ENCODE measurements at places on chromosomes 7 and 10. TPM values are rescaled to one million over a fixed set of nuclear protein-coding genes. Genes with fewer than 3 reads are reported as not detected.

The HK1 gene
- 58.8 TPM for total RNA-seq

- peaks cover 74% of the 10 kb centered on the region for H3K36me3 ChIP-seq
- DNase-seq: no peak
- peak overlapping the region; percentile 70 for H3K27ac ChIP-seq
- H3K4me1 ChIP-seq: peaks cover 46% of the 10 kb centered on the region
- H3K4me3 ChIP-seq: no peak overlapping the region
- H3K27me3 ChIP-seq: no peaks in the 10 kb centered on the region
Measured at GRCh38 chr7:4742852-4743251, 32.6 kb upstream of the AP5Z1 start.

The SAMD9 gene
- 74.8 TPM for total RNA-seq

DNA sequence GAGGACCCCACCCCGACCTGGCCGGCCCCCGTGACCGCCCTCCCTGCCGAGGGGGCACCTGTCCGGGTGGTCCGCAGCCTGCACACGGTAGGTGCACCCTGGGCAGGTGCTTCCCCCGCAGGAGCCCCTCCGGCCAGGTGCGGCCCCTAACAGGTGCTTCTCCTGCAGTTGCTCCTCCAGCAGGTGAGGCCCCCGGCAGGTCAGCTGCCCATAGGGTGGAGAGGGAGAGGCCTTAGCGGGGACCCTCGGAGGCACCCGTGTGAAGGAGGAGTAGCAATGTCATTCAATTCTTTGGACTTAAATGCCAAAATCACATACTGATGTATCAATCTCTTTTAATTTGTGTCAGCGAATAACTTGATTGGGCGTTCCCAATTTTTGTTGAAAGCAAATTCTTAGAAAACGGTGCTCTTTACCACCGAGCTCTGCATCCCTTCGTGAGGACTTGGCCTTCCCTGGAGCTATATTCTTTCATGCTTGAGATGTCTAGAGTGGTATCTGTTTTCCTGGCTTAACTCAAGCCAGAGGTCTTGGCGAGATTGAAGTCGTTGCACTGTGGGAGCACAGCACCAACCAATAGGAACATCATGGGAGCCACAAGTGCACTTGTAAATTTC, 738 bp upstream of the NCAPG2 start:
- no peaks in the 10 kb centered on the region for H3K27me3 ChIP-seq
- DNase-seq: no peak
- H3K4me1 ChIP-seq: peaks cover 43% of the 10 kb centered on the region

The CCL24 gene
- total RNA-seq: 0.68 TPM

- H3K4me1 ChIP-seq: peaks cover 49% of the 10 kb centered on the region
- H3K36me3 ChIP-seq: no peaks in the 10 kb centered on the region
- H3K27me3 ChIP-seq: no peaks in the 10 kb centered on the region
- no peak overlapping the region for H3K4me3 ChIP-seq
Measured at GRCh38 chr7:28065721-28066285, 114.8 kb downstream of the JAZF1 start.

DNA sequence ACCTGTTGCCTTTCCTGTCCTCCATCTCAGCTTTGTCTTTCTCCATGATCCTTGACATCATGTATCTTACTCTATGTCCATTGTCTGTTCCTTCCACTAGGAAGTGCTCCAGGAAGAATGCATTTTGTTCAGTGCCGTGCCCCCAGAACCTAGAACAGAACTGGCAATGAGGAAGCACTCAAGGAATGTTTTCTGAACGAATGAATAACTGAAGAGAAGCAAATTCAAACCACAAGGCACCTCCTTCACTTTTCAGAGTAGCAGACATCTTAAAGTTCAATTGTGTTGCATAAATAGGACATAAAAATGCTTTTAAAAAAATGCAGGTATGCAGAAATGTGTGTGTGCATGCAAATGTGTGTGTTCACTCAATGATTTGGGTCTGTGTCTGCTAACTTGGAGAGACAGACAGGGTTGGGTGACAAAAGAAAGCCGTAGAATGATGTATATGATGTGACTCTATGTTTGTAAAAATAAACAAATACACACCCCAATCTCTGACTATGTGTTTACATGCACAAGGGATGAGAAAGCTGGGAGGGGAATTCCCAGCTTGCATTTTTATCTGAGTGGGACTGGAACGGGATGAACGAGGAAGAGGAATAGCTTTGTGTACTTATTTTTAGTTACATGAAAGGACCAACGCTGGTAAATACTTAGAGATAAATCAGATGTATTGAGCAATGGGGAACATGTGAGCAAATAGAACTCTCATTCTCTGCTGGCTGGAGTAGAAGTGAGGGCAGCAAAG, 237.7 kb downstream of the FANK1 start:
- peaks cover 13% of the 10 kb centered on the region for H3K4me1 ChIP-seq
- no peak overlapping the region for H3K4me3 ChIP-seq
- H3K36me3 ChIP-seq: no peaks in the 10 kb centered on the region
- no peaks in the 10 kb centered on the region for H3K27me3 ChIP-seq
- H3K27ac ChIP-seq: peak overlapping the region; percentile 1
- DNase-seq: no peak

GRCh38 chr7:147775516-147776284, 814.9 kb upstream of the C7orf33 start:
- H3K36me3 ChIP-seq: no peaks in the 10 kb centered on the region
- DNase-seq: no peak
- H3K27ac ChIP-seq: no peak overlapping the region
- no peaks in the 10 kb centered on the region for H3K4me1 ChIP-seq
- no peaks in the 10 kb centered on the region for H3K27me3 ChIP-seq

The CALN1 gene
- not detected for total RNA-seq

DNA sequence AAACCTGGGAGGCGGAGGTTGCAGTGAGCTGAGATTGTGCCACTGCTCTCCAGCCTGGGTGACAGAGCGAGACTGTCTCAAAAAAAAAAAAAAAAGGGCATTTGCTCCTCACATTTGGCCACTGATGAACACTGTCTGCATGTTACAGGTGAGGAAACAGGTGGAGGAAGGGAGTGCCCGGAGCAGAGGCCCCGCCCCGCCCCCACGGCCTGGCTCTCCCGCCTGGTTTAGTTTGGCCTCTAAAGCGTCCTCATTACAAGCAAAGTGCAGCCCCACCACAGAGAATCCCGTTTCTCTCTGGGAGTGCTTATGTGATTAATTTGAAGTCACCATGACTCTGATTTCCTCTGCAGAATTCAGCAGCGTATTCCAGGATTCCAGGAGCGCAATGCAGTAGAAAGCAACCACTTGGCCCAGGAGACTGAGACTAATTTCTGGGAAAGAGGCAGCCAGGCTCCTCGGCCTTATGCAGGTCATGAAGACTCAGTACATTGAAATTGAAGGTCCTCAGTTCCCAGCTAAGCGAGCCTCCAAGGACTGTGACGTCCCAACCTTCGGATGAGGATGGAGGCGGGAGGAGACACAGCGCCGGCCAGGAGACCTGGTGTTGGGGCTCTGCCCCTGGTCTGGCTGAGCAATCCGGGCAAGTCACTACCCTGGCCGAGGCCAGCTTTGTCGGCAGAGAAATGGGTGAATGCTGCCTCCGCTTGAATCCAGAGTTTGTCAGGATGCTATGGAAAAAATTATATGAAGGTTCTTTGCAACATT, 44.7 kb downstream of the RBM17 start:
- H3K4me3 ChIP-seq: no peak overlapping the region
- no peaks in the 10 kb centered on the region for H3K36me3 ChIP-seq
- peaks cover 15% of the 10 kb centered on the region for H3K4me1 ChIP-seq
- no peak overlapping the region for H3K27ac ChIP-seq
- H3K27me3 ChIP-seq: peaks cover 61% of the 10 kb centered on the region
- DNase-seq: no peak

- H3K4me1 ChIP-seq: no peaks in the 10 kb centered on the region
- no peaks in the 10 kb centered on the region for H3K27me3 ChIP-seq
- H3K27ac ChIP-seq: no peak overlapping the region
- DNase-seq: no peak
- H3K36me3 ChIP-seq: no peaks in the 10 kb centered on the region
Measured at GRCh38 chr7:120070201-120070600, 202.8 kb upstream of the KCND2 start.

The H2BK1 gene
- not detected for total RNA-seq

GRCh38 chr10:44983895-44984278, 5.3 kb upstream of the DEPP1 start:
- H3K36me3 ChIP-seq: peaks cover 25% of the 10 kb centered on the region
- no peaks in the 10 kb centered on the region for H3K27me3 ChIP-seq
- peaks cover 58% of the 10 kb centered on the region for H3K4me1 ChIP-seq
- H3K27ac ChIP-seq: no peak overlapping the region

The NPC1L1 gene
- total RNA-seq: 46.0 TPM

- H3K4me1 ChIP-seq: no peaks in the 10 kb centered on the region
- H3K27ac ChIP-seq: no peak overlapping the region
- H3K27me3 ChIP-seq: no peaks in the 10 kb centered on the region
- no peak for DNase-seq
- H3K4me3 ChIP-seq: no peak overlapping the region
- no peaks in the 10 kb centered on the region for H3K36me3 ChIP-seq
Measured at GRCh38 chr10:30831426-30831825, 200.2 kb downstream of the ZNF438 start.

The DGKI gene
- not detected for total RNA-seq

- no peak overlapping the region for H3K4me3 ChIP-seq
- peaks cover 28% of the 10 kb centered on the region for H3K4me1 ChIP-seq
- peaks cover 6% of the 10 kb centered on the region for H3K36me3 ChIP-seq
- H3K27ac ChIP-seq: no peak overlapping the region
Measured at GRCh38 chr10:35056133-35056532, 34.0 kb downstream of the CUL2 start.

DNA sequence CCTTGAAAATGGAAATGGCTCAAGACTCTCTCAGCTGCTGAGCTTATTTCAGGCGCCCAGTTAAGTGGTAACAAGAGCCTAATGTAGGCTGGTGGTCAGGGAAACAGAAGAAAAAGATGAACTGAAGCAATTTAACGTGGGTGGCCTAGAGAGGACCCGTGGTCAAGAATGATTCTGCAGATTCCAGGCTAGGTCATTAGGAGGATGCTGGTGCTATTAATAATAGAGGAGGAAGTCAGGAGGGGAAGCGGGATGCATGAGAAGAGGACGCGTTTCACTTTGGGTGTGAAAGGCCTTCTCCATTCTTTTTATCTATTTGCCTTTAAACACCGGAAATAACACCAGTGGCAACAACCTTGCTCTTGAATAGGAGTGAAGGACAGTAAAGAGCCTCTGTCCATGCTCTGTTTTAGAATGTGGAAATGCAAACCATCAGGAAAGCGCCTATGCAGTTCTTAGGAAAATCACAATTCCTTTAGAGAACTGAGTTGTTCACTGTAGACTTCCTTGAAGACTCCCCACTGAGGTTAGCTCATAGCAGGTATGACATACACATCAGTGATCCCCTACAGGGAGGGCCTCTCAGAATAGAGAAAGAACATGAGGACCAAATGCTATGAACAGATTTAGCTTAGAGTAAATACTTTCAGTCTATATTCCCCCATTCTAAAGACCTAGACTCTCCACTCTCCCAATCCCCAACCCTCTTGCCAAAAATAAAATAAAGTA, 8.6 kb downstream of the LIPA start:
- no peak for DNase-seq
- no peaks in the 10 kb centered on the region for H3K27me3 ChIP-seq
- no peaks in the 10 kb centered on the region for H3K36me3 ChIP-seq
- H3K4me3 ChIP-seq: no peak overlapping the region
- H3K4me1 ChIP-seq: no peaks in the 10 kb centered on the region
- H3K27ac ChIP-seq: no peak overlapping the region

DNA sequence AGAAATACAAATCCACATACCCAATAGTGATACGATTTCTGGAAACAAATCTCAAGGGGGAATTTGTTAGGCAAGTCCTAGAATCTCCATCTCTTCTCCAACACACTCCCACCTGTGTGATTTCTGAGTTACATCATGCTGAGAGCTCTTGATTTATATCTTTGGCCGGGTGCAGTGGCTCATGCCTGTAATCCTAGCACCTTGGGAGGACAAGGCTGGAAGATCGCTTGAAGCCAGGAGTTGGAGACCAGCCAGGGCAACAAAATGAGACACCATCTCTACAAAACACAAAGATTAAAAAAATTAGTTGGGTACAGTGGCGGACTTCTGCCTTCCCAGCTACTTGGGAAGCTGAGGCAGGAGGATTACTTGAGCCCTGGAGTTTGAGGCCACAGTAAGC, 1.5 kb upstream of the MTPN start:
- peaks cover 19% of the 10 kb centered on the region for H3K36me3 ChIP-seq
- H3K27me3 ChIP-seq: no peaks in the 10 kb centered on the region
- no peak for DNase-seq
- no peak overlapping the region for H3K4me3 ChIP-seq

DNA sequence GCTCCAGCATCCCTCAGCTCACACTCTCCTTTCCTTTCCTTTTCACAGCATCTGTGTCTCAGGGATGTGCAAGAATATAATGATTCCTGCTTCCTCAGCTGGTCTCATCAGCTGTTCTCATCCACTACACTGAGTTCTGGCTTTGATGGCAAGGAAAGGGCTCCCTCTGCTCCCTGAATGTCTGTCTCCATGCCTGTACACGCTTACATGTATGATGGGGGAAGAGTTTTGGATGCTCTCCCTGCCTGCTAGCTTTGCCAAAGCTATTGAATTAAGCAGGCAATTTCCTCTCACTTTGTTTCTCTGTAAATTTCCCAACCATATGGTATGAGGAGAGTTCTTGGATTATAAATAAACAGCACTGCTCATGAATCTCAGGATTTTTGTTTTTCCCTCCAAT, 254.5 kb downstream of the SORCS3 start:
- no peaks in the 10 kb centered on the region for H3K27me3 ChIP-seq
- no peak for DNase-seq
- no peaks in the 10 kb centered on the region for H3K36me3 ChIP-seq
- H3K4me1 ChIP-seq: no peaks in the 10 kb centered on the region
- H3K4me3 ChIP-seq: no peak overlapping the region

DNA sequence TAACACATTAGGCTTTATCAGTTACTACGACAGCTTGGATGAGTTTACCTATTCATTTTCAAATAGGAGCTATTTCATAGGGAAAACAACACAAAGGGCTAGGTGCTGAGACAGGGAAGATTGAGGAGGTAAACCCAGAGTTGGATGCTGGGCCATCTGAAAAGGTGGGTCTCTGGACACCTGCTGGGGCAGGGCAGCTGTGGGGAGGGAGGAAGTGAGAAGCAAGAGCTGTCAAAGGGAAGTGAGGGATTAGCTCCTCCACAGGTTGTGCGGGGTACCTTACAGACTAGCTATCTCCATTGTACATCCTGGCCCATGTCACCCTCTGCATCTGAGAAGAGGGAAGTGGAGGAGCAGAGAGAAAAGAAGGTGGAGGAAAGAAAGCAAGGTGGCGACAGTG, 48.9 kb downstream of the BLNK start:
- no peak overlapping the region for H3K27ac ChIP-seq
- H3K36me3 ChIP-seq: peaks cover 5% of the 10 kb centered on the region
- H3K4me3 ChIP-seq: no peak overlapping the region
- H3K4me1 ChIP-seq: no peaks in the 10 kb centered on the region
- H3K27me3 ChIP-seq: no peaks in the 10 kb centered on the region

- no peaks in the 10 kb centered on the region for H3K27me3 ChIP-seq
- DNase-seq: no peak
- peaks cover 19% of the 10 kb centered on the region for H3K4me1 ChIP-seq
- H3K4me3 ChIP-seq: no peak overlapping the region
- peak overlapping the region; percentile 36 for H3K27ac ChIP-seq
Measured at GRCh38 chr10:21327289-21327993, 198.0 kb downstream of the SKIDA1 start.

The PRSS37 gene
- total RNA-seq: not detected

The NFKB2 gene
- 64.7 TPM for total RNA-seq
